8988T (cell line): ENCODE measurements at places on chromosomes 4 and X.

DNA sequence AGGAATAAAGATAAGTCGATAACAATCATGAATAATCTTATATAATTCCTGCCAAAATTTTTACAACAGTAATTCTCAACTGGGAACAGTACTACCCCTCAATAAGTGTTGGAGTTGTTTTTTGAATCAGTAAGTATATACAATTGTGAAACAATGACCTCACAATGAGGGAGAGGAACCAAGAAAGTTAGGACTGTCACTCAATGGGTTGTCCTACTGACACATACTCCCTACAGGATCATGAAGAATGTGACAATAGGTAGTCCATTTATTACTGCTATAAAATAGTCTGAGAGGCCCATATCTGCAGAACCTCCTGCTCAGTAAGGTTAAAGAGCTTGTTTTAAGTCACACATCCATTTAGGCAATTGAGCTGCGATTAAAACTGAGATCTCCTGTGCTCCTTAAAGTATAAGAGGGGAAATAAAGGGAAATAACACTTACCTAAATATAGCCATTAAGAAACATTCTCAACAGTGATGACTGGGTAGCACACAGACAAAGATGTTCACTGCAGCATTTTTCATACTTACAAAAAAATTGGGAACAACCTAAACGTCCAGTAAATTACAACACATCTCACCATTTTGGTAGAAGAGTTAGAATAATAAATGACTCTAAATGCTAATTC, 26.2 kb downstream of the FBXW7 start:
- DNase-seq = no peak

GRCh38 chrX:111779582-111779981, 96.4 kb upstream of the TRPC5OS start:
- no peak for DNase-seq

- DNase-seq = no peak
Measured at GRCh38 chr4:152155070-152155469, 380.8 kb downstream of the FBXW7 start.

GRCh38 chr4:77167866-77168265, 10.9 kb downstream of the CCNG2 start:
- DNase-seq = no peak

GRCh38 chr4:128009428-128009827, 44.2 kb downstream of the ABHD18 start:
- DNase-seq = no peak

- no peak for DNase-seq
Measured at GRCh38 chrX:52542311-52542710, 25.4 kb upstream of the XAGE1B start.

- no peak for DNase-seq
Measured at GRCh38 chrX:129786210-129786651, 6.5 kb downstream of the SASH3 start.

GRCh38 chr4:109719604-109720003, 10.3 kb downstream of the PLA2G12A start:
- DNase-seq = no peak

GRCh38 chr4:161256716-161257115, 907.1 kb downstream of the FSTL5 start:
- no peak for DNase-seq

DNA sequence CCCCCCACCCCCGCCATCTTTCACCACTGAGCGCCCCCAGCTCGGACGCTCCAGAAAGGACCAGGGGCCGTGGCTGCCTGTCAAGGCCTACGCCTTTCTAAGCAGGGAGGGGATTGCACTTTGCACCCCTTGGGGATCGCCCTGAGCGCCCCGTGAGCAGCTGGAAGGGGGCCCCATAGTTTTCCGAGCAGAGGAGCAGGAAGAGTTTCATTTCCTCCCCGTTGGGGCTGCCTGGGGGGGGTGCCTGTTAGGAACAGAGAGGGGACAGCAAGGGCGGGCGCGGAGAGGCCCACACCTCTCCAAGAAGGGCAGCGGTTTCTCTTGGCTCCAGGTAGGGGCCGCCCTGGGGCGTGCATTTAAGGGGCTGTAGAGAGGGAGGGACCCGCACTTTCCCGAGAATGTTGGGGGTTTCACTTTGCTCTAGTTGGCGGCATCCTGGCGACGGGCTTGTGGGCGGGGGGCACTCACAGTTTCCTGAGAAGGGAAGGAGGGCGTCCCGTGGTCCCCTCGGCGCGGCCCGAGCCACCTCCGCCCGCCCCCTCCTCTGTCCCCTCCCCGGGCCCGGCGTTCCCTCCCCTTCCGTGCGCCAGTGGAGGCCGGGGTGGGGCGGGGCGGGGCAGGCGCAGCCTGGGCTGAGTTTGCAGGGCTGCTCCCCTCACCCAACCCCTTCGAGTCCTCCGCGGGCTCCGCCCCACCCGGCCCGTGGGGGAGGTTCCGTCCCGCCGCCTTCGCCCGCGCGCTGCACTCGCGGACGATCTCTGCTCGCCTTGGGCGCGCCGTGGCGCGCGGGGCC, 82.3 kb upstream of the CD99 start:
- peak; percentile 78 for DNase-seq

GRCh38 chr4:111602848-111603247, 542.4 kb upstream of the FAM241A start:
- DNase-seq = no peak

DNA sequence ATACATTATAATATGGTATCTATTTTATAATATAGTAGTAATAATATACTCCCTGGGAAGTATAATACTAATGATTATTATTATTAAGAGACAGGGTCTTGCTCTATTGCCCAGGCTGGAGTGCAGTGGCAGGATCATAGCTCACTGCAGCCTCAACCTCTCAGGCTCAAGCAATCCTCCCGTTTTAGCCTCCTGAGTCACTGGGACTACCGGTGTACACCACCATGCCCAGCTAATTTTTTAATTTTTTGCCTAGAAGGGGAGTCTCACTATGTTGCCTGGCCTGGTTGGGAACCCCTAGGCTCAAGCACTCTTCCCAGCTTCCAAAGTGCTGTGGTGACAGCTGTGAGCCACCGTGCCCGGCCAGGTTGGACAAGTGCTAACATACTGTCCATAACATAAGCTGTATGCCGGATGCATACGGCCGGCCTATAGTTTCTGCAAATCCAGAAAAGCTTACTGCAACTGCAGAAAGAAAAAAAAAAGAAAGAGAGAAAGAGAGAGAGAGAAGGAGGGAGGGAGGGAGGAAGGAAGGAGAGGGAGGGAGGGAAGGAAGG, 94.2 kb upstream of the PPP2R3B start:
- no peak for DNase-seq

GRCh38 chr4:115687052-115687755, 573.8 kb upstream of the NDST4 start:
- no peak for DNase-seq

- no peak for DNase-seq
Measured at GRCh38 chr4:87525636-87526295, 3.4 kb downstream of the SPARCL1 start.

DNA sequence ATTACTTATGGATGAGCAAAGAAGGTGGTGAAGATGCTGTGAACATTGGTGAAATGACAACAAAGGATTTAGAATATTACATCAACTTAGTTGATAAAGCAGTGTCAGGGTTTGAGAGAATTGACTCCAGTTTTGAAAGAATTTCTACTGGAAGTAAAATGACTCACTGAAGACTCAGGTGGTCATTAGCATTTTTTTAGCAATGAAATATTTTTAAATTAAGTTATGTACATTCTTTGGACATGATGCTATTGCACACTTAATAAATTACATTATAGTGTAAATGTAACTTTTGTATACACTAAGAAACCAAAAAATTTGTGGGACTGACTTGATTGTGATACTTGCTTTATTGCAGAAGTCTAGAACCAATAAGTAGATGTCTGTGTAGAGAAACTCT, 56.9 kb downstream of the USO1 start:
- DNase-seq = no peak

GRCh38 chrX:75989806-75990590, 182.9 kb upstream of the PBDC1 start:
- no peak for DNase-seq

- DNase-seq = no peak
Measured at GRCh38 chr4:100146756-100147155, 43.5 kb downstream of the DDIT4L start.

DNA sequence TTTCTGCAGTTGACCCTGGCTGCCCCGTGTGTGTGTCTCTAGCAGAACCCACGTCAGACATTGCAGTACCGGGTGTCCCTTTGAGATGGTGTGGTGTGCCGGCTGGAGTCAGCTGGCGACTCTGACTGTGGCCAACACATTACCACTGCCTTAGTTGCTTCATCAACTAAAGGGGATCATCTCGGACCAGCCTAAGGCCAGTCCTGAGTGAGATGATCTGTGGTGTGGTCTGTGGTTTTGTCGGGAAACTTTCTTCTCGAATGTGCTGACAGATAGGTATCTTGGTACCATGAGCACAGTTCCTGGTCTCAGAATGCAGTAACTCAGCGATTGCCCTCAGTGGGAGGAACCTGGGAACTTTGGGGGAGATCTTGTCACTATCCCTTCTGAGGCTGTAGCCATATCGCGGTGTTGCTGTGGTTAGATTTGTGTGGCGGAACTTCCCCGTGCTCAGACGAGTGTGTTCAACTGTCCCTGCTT, 15.8 kb downstream of the TBC1D14 start:
- DNase-seq = no peak
